ENCODE measurements at places on chromosomes 16 and 17.

- no peaks in the 10 kb centered on the region for H3K36me3 ChIP-seq
- H3K4me3 ChIP-seq: no peak overlapping the region
- H3K27ac ChIP-seq: no peak overlapping the region
- H3K4me1 ChIP-seq: peaks cover 27% of the 10 kb centered on the region
Observed at GRCh38 chr17:36929851-36930582, 7.3 kb upstream of the LHX1 start.

DNA sequence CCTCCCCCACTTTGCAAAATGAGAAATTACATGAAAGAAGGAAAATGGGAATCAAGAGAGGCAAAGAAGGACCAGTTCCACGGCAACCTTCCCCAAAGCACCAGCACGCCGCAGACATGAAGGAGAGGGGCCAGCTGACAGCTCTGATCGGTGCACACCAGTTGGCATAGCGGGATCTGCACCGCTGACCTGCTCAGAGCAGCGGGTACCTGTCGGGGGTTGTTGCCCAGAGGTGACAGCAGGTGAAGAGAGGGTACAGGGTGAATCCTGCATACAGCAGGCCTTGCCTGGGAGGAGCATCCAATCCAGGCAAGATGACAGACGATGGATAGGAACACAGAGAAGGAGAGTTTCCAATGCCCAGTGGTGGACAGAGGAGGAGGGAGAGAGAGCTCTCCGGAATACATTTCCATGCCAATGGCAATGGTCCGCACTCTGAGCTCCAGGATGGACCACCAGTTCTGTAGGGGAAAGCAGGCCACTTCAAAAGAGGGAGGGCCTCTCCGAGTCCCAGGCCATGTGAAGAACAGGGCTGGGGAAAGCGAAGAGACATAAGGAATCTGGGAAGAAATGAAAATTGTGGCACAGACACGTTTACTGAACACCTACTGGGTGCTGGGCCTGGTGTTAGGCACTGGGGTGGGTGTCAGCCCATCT lies 24.0 kb downstream of the CEP295NL start:
- H3K4me3 ChIP-seq: peak overlapping the region; percentile 40
- H3K27me3 ChIP-seq: peaks cover 11% of the 10 kb centered on the region
- no peaks in the 10 kb centered on the region for H3K36me3 ChIP-seq
- H3K27ac ChIP-seq: peak overlapping the region; percentile 56

- DNase-seq: no peak
- no peaks in the 10 kb centered on the region for H3K4me1 ChIP-seq
- no peak overlapping the region for H3K4me3 ChIP-seq
- H3K36me3 ChIP-seq: no peaks in the 10 kb centered on the region
- peaks cover 2% of the 10 kb centered on the region for H3K27me3 ChIP-seq
Observed at GRCh38 chr16:49183911-49184310, 97.7 kb downstream of the CBLN1 start.

DNA sequence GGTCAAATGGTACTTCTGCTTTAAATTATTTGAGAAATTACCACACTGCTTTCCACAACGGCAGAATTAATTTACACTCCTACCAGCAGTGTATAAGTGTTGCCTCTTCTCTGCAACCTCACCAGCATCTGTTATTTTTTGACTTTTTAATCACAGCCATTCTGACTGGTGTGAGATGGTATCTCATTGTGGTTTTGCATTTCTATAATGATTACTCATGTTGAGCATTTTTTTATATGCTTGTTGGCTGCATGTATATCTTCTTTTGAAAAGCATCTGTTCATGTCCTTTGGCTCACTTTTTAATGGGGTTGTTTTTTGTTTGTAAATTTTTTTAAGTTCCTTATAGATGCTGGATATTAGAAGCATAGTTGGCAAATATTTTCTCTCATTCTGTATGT lies 446.7 kb downstream of the PMP22 start:
- no peak overlapping the region for H3K4me3 ChIP-seq
- no peak for DNase-seq
- no peak overlapping the region for H3K27ac ChIP-seq
- no peaks in the 10 kb centered on the region for H3K27me3 ChIP-seq

GRCh38 chr17:45018514-45018847 lies 33.0 kb downstream of the DCAKD start:
- H3K27ac ChIP-seq: peak overlapping the region; percentile 89
- peaks cover 7% of the 10 kb centered on the region for H3K36me3 ChIP-seq
- DNase-seq: no peak
- H3K4me1 ChIP-seq: peaks cover 18% of the 10 kb centered on the region
- peaks cover 34% of the 10 kb centered on the region for H3K27me3 ChIP-seq
- peak overlapping the region; percentile 93 for H3K4me3 ChIP-seq

- H3K27me3 ChIP-seq: peaks cover 40% of the 10 kb centered on the region
- H3K27ac ChIP-seq: no peak overlapping the region
- no peak for DNase-seq
Observed at GRCh38 chr16:66952430-66953110, 8.5 kb upstream of the CES3 start.

- peaks cover 5% of the 10 kb centered on the region for H3K36me3 ChIP-seq
- H3K4me3 ChIP-seq: no peak overlapping the region
- no peaks in the 10 kb centered on the region for H3K27me3 ChIP-seq
Observed at GRCh38 chr16:22397931-22398330, 23.5 kb upstream of the CDR2 start.

Measured in activated CD4-positive, alpha-beta T cell treated with anti-CD3 and anti-CD28 coated beads, Interleukin-2, amount 10 ng/mL, durations not matched to agents 24 days and 14 days (primary cell).